ENCODE measurements at places on chromosomes 4 and X.

DNA sequence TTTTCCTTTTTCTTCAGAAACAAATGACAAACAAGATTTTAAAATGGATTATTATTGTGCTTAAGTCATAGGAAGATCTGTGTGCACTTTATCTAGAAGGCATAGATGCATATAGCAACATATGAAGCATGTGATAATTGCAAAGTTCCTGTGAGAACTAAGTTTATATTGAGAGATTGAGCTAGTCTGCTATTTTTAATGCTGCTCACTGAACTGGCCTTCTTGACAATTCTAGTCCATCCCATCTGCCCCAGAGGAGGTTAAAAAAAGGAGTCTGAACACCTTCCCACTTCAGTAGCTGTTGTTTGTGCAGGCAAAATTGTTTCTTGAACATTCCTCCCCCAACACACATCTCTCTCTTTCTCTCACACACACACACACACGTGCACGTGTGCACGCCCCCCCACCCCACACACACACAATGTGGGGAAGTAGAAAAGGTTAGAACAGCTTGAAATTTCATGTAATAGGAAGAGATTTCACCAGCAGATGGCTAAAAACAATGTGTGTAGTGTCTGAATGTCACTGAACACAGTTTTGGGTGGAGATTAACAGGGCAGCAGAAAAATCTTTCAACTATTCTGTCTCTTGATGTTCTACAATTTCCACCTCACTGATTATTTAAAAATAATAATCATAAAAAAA is 108.0 kb downstream of the GPM6A start:
- no peak for DNase-seq

DNA sequence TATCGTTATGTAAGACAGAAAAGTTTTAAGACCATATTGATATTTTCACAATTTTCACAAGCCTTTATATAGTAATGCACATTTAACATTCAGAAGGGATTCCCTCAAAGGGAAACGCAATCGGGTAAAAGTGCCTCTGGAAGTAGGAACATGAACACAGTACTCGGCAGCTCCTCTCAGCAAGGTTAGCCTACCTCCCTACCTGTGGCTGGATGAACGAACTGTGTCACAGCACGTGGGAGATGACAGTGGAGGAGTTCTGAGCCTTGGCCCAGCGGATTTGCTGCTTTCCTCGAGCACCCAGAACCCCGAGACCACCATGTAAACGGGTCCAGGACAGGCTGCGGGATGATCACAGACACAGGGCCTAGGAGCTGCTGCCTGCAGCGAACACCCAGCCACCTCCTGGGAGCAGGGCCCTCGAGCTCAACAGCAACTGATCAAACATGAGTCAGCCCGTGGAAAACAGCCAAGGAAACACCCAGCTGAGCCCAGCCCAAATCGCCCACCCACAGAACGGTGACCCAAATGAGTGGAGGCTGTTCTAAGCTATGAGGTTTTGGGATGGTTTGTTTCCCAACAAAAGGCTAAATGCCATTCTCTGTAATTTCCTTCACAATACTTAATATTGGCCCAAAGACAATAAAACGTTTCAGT is 30.4 kb downstream of the FAT1 start:
- DNase-seq: peak; percentile 46

GRCh38 chrX:84064814-84065213 is 123.2 kb downstream of the RPS6KA6 start:
- no peak for DNase-seq

DNA sequence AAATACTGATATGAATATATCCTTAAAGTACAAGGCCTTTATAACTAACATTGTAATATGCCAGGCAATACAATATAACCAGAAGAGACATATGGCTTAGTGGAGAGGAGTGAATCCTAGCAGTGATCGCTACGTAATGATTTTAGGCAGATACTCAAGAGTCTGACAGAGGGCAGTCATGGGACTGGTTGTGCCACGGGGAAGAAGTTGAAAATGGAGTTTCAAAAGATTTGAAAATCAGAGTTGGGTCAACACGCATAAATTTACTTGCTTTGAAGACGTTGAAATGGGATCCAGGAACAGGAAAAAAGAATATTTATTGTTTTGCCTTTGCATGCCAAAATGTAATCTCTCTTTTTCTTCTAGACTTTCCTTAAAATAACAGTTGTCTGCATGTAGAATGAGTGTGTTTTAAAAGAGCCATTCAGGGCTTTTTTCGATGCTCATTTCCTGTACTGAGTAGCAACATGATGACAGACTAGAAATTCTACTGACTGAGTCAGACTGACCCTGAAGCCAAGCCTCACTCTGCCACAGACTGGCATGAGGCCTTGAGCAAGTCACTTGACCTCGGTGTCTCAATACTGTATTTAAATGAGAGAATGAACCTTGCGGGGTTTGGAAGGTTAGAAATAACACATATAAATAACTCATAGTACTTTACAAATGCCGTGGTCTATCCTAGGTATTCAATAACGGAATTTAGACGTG is 8.1 kb upstream of the SMS start:
- DNase-seq: no peak
